Kidney (tissue), 22 donors: ENCODE measurements at places on chromosomes 2 and 18.
A peak's percentile ranks its signal among the peaks of the same experiment; 100 is the strongest.

DNA sequence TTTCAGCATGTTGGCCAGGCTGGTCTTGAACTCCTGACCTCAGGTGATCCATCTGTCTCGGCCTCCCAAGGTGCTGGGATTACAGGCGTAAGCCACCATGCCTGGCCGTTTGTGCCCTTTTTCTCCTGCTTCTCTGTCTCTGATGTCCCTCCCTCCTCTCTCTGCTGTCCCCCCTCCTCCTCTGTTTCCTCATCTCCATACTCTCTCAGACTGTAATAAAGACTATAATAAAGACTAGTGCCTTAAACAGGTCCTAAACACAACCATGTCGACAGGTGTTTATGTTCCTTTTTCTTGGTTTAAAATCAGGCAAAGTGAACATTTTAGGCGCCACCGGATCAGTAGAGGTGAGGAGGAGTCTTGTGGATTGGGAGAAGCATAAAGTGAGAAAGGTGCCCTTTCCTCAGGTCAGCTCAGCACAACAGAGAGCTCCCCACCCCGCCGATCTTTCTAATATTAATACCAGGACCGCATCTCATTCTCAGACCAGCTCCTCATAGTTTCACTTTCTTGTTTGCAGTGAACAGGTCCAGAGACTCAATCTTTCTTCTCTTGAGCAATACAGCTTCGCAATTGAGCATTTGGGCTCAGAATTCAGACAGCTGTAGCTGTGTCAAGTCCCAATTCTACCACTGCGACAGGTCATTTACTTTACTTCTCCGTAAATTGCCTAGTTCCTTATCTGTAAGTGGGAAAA lies 23.7 kb downstream of the TIMM21 start:
- no peak for DNase-seq

DNA sequence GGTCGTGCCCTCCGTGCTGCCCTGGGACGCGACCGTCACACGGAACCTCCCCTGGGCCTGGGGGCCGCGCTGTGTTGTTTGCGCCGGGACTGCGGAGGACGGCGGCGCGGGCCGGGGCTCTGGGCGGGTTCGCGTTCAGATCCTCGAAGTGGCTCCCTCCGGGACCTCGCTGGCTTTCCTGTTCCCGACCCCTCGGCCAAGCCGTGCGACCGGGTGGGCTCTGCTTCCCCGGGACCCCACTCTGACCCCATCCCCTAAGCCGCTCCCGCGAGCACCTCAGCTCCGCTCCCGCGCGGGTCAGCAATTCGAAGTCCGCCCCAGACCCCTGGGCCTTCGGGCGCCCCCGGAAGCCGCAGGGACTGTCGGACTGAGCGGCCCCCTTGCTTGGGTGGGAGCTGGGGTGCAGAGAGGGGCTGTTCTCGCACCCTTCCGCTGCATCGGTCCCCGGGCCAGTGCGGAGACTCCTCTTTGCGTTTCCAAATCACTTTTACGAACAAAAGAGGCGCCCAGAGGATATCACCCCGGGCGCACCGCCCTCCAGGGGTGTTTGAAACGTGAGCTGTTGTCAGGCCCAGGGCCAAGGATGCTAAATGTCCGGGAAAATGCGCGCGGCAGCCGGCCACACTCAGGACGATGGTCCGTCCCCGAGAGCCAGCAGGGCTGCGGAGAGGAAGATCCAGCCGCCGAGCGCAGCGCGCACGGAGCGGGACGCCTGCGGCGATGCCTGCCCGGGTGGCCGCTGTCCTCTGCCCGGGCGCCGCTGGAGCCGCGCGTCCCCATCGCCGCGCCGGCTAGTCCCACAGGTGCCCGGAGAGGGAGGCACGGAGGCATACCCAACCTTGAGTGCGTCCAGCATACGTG lies 73.5 kb downstream of the ZCCHC2 start:
- DNase-seq, result peak; percentile 67

GRCh38 chr18:59202258-59202820 lies 17.6 kb upstream of the GRP start:
- no peak for DNase-seq

GRCh38 chr2:33136566-33136965 lies 189.8 kb downstream of the LTBP1 start:
- DNase-seq, result no peak

- DNase-seq, result no peak
These were observed 81.4 kb downstream of the ACAA2 start for GRCh38 chr18:49731860-49732311.

DNA sequence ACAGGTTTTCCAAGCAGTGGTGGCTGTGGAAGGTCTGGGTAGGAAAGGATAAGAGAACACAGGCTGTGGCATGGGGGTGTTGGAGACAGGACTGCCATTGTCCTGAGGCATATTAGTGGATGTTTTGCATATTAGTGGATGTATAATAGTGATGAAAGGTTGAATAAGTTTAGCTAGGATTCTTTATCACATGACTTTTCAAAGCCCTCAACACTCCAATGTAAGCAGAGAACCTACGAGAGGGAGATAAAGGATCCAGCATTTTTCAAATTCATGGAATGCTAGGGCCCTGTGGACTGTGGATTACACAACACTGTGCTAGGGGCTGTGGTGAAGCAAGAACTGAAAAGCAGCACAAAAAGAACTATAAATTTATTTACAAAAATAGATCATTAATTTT lies 63.2 kb downstream of the POLE4 start:
- no peak for DNase-seq

DNA sequence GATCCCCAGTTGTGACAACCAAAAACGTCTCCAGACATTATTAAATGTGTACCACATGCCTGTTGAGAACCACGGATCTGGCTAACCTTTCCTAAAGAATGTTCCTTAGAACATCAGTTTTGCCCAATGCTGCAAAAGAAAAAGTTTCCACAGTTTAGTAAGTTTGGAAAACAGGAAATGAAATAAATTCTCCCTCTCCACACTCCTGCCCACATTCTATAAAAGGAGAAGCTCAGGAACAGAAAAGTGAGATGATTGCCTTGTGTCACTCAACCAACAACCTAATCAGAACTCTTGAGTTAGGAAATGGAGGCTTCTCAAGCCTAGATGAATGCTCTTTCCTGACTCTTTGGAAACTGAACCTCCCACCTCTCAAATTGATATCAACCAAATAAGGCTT lies 56.1 kb upstream of the NFE2L2 start:
- no peak for DNase-seq

- no peak for DNase-seq
These were observed 4.3 kb upstream of the GBX2 start for GRCh38 chr2:236172255-236173035.

DNA sequence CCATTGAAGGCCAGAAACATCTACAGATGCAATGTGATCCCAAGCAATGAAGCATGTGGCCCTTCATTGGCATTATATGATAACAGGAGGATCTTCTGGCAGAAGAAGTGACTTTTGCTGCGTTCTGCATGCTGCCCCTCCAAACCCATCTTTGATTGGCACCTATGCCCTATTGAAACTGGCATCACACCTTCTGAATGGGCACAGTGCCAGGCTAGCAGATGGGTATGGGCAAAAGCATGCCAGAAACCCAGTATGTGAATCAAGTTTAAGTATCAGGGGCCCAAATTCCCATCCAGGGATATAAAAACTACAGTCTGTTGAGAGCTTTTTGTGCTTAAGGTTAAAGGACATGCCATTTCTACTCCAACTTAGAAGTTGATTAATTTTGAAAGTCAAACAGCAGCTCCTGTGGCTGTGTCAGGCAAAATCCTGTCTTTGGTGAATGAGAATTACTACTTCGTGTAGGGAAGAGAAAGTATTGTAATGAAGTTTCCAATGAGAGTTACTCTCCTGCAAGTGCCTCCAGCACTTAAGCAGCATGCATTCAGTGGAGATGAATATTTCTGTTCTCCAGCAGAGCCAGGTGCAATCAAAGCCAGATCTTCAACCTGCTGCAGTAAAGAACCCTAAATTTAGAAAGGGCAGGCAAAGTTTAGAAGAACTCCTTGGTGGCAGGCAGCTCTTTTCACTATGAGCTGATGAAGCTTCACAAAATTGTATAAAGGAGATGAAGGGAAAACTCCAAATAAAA lies 8.6 kb downstream of the VRK2 start:
- DNase-seq, result no peak

DNA sequence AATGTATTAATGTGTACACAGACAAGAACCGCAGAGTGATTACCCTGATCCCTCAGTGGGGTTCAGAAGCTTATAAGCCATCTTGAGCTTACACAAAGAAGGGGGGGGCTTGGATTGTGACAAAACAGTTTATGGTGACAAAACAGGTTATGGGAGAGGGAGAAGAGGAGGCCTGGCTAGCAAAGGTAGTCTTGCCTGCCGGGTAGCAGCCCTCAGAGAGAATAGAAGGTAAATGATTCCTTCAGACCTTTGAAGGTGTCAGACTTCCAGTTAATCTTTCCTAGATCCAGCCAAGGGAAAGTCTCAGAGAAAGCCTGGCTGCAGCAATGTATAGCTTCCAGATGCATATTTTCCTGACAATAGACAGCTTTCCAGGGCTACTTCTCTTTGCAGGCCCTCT lies 44.6 kb upstream of the RAPH1 start:
- peak; percentile 32 for DNase-seq

- DNase-seq, result no peak
These were observed 87.4 kb downstream of the ROCK2 start for GRCh38 chr2:11257078-11257477.
